ENCODE measurements at places on chromosomes 4 and X.

DNA sequence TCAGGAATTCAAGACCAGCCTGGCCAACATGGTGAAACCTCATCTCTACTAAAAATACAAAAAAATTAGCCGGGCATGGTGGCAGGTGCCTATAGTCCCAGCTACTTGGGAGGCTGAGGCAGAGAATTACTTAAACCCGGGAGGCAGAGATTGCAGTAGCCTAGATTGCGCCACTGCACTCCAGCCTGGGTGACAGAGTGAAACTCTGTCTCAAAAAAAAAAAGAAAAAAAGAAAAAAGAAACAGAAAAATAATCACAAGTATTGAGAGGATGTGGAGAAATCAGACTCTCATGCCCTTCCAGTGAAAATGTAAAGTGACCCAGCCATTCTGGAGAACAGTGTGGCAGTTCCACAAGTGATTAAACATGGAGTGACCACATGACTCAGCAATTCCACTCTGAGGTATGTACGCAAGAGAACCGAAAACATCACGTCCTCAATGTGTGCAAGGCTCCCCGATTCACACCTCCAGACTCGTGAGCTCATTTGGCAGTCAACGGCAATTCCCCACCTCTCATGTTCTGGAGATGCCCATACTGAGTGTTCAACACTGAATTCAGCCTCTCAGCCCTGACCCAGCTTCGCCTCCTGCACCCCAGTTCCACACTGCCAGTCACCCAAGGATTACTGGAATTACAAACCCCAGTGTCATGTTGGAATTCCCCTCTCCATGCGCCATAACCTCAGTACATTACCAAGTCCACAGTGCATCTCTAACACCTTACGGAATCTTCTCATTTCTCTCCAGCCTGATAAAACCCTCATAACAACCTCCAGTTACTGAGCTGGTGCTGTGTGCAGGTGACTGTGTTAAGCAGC lies 21.1 kb downstream of the ACOX3 start:
- no peak for DNase-seq

DNA sequence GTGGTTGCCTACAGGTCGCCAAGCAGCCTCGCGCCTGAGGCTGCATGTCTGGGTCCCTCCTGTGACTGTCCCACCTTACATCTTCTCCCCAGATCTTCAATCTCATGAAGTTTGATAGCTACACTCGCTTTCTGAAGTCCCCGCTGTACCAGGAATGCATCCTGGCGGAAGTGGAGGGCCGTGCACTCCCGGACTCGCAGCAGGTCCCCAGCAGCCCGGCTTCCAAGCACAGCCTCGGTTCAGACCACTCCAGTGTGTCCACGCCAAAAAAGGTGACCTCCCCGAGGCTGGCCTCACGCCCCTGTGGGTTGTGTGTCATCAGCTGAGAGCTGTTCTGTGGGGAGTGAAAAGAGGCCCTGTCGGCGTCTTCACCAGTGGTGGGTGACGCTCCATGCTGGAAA lies 24.9 kb upstream of the HGFAC start:
- DNase-seq = no peak

- DNase-seq = no peak
These were observed 34.9 kb upstream of the PPP2R2C start for GRCh38 chr4:6507345-6507744.

DNA sequence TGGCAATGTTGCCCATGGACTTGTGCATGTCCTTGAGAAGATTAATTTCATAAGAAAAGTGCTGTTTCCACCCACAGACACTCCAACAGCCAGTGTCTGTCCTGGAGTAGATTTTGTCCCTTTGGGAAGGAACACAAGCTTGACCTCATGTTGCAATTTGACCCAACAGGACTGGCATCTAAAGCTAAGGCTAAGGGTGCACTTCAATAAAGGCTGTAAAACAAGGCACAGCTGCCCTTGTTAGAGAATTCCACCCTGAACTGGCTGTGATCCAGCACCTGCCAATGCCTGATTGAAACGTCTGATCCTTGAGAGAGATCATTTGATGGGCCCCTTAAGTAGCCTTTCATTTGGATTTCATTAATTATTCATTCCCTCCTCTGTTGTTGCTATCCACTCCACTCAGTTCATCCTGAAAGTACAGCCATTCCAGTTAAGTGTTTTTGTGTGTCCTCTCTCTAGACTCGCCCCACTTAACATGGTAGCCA lies 56.2 kb downstream of the CD99L2 start:
- DNase-seq = no peak

DNA sequence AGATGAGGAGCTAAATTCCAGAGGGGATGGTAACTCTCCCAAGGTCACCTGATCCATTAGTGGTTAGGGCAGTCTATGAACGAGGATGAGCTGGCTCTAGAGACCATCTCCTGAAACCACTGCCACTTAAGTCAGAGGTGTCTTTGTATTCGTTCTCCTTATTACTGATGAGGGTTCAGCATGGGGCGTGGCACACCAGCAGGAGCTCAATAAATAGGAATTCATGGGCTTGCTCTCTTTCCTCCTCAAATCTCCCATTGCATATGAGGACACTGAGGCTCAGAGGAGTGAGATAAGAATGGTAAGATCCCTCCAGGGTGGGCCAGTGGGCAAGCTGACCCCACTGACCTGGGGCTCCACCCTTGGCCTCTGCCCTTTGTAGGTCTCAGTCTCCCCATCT lies 1.7 kb upstream of the GATA1 start:
- no peak for DNase-seq

DNA sequence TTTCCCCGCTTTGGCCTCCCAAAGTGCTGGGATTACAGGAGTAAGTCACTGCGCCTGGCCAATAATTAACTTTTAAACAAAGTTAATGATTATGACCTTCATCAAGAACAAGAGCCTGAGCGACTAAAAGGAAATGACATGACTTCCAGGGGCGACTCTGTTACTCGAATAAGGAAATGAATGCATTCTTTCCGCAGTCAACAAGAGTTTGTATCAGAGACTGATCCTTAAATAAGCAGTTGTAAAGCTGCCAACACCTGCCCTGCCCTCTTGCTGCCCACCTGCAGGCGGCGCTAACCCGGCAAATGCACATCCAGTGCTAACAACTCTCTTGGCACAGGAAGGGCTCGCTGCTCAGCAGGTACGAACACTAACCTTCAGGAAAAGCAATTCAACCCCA lies 27.3 kb downstream of the WDR1 start:
- DNase-seq = no peak

DNA sequence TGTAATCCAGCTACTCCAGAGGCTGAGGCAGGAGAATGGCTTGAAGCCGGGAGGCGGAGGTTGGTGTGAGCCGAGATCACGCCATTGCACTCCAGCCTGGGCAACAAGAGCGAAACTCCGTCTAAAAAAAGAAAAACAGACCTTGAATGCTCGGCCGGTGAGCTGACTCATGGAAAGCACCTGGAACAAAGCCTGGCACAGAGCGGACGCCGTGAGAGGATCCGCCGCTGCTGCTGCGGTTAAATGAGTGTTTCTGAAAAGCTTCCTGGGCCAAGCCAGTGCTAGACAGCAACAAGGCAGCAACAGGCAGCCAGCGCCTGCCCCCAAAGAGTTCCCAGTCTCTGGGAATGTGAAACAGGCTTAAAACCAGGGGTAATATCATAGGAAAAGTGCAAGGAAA lies 186.4 kb downstream of the AFAP1 start:
- no peak for DNase-seq

GRCh38 chr4:88745581-88746163 lies 48.0 kb upstream of the NAP1L5 start:
- DNase-seq = no peak

DNA sequence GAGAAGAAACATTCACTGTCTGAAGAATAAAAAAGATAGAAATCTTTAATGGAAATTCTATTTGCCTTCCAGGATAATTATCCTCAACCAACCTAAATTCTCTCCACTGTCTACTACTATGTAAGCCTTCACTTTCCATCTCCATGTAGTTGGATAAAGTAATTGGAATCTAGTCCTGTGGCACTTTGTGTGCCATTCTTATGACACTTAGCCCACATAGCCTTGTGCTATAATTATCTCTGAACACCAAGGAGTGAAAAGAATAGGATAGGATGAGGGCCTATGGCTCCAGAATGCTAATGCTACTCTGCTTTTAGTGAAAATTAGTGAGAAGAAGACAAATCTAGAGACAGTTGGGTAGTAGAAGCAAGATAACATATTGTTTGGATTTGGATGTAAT lies 20.2 kb downstream of the PRSS48 start:
- DNase-seq = no peak

DNA sequence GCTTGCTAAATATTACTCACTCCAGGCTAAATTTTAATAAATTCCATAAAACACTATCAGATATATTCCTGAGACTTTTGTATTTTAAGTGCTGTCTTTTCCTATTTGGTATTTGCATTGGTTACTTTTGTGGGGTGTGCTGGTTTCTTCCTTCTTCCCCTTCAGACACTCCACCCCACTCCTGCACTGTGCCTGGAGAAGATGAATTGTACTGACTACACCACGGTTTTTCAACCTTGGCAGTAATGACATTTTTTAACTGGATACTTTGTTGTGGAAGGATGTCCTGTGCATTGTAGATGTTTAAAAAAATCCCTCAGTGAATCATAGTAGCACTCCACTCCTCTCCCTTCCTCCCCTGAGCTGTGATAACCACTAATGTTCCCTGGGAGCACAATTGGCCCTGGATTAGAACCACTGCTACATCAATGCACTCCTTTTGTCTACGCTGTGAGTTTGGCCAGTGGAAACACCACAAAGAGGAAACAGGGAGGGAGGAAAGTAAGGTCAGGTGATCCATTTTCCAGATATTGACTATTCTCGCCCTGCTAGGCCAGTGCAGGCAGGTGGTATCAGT lies 36.3 kb downstream of the SNCA start:
- DNase-seq = no peak

- no peak for DNase-seq
These were observed 1.9 kb upstream of the MAMLD1 start for GRCh38 chrX:150361070-150361776.

- no peak for DNase-seq
These were observed 1112.1 kb downstream of the RPA4 start for GRCh38 chrX:97995834-97996233.

- DNase-seq = no peak
These were observed 639.7 kb downstream of the TRIML1 start for GRCh38 chr4:188778905-188779304.

DNA sequence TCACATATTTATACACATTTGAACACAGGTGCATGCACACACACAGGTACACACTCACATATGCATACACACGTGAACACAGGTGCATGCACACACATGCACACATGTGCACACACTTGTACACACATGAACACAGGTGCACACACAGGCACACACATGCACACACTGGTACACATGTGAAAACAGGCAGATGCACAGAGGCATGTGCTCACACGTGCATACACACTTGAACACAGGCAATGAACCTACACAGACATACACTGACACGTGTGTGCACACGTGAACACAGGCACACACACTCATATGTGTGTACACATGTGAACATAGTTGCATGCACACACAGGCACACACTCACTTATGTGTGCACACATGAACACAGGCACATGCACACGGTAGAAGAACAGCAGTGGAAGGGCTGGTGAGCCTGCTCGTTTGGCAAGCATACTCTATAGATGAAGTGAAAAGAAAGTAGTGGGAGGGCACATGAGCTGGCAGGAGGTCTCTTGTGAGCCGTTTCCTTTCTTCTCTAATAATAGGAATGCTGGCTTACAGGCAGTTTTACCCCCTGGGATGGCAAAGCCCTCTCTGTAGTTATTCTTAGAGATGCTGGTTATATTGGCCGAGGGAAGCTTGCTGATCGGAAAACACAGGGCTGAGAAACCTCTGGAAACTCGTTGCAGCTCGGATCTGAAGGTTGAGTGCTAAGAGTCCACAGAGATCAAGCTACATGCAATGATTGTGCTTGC lies 279.6 kb upstream of the CLNK start:
- no peak for DNase-seq

DNA sequence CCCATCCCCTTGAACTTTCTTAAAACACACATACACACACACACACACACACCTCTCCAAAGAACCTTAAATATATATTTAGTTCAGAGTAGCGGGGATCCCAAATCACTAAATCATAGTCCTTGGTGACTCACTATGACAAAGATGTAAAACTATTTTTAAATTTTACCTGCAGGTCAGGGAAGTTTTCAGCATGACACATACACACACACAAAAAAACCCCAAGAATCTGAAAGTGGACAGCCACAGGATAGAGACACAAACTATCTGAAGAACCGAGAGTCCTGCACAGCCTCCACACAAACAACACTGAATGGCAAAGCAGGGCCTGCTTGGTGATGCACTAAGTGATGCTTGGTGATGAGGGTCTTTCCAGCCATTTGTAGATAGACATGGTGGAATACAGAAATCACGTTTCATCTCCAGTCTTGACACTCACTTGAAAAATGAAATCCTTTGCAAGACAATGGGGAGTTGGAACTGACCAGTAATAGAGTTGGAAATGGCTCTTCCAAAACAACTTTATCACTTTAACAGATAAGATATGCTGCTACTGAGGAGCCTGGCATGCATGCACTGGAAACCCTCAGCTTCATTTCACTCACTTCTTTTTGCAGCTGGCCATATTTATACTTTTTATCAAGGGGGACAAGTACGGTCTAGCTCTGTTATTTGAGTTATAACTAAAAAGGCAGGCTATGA lies 307.3 kb downstream of the RAPGEF2 start:
- no peak for DNase-seq

DNA sequence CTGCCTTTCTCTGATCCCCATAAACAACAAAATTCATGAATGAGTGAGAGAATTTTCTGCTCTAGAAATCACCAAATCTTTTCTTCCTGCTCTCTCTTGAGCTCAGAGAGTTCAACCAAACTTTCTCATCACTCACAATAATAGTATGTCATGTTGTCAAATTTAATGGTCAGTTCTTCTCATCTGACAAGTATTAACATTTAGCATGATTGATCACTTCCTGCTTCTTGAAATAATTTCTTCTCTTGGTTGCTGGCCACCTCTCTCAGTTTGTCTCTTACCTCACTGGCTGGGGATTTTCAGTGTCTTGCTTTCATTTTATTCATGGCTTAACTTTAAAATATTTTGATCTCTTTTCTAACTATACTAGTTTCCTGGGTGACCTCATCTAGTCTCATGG lies 25.5 kb upstream of the FGF5 start:
- DNase-seq = no peak
